ENCODE measurements at places on chromosomes 7 and 10. TPM values are rescaled to one million over a fixed set of nuclear protein-coding genes. Genes with fewer than 3 reads are reported as not detected.

OR2A42 gene
- not detected for total RNA-seq

SPDYE1 gene
- total RNA-seq = 0.09 TPM

ATG9B gene
- total RNA-seq = not detected

CHN2 gene
- total RNA-seq = 24.1 TPM

OR9A2 gene
- total RNA-seq = not detected

HHEX gene
- total RNA-seq = 19.3 TPM

BZW2 gene
- 17.0 TPM for total RNA-seq

SSC4D gene
- 3.2 TPM for total RNA-seq

POLR3A gene
- 7.4 TPM for total RNA-seq

DMBT1 gene
- total RNA-seq = 24.4 TPM

PAPSS2 gene
- 42.7 TPM for total RNA-seq

PKD2L1 gene
- not detected for total RNA-seq

TSPAN33 gene
- 15.6 TPM for total RNA-seq

FBH1 gene
- total RNA-seq = 32.7 TPM

METTL2B gene
- total RNA-seq = 9.5 TPM

EPHB6 gene
- 24.2 TPM for total RNA-seq

NKX2-3 gene
- 0.83 TPM for total RNA-seq

FXYD4 gene
- not detected for total RNA-seq

MYL10 gene
- not detected for total RNA-seq

ADAM8 gene
- total RNA-seq = 2.0 TPM

GRCh38 chr7:138625084-138625848 lies 75.9 kb downstream of the SVOPL start:
- no peak for DNase-seq

GRCh38 chr10:30188101-30188500 lies 128.7 kb upstream of the JCAD start:
- DNase-seq = no peak

DNA sequence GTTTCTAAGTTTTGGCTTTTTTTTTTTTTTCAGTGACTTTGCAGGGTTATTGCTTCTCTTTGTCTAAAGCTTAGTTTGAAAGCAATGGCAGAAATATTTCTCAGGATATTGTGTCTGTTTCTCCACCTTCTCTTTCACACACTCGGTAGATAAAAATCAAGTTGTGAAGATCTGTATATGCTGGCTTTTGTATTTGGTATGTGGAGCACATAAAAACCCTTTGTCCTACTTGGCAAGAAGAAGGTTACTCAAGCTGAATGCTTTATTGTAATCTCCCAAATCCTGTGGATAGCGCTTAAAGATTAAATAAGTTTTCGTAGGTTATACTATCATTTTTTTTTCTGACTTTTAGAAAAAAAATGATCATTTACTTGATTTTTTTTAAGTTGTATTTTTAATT lies 172.4 kb downstream of the CDCA7L start:
- DNase-seq = no peak

GRCh38 chr7:44286618-44287487 lies 38.5 kb downstream of the CAMK2B start:
- no peak for DNase-seq

- DNase-seq = no peak
Measured at GRCh38 chr10:66564287-66564686, 361.5 kb upstream of the LRRTM3 start.

GRCh38 chr7:2641406-2642393 lies 9.9 kb downstream of the TTYH3 start:
- DNase-seq = peak; percentile 85

- DNase-seq = no peak
Measured at GRCh38 chr7:136588216-136588615, 280.2 kb upstream of the CHRM2 start.

DNA sequence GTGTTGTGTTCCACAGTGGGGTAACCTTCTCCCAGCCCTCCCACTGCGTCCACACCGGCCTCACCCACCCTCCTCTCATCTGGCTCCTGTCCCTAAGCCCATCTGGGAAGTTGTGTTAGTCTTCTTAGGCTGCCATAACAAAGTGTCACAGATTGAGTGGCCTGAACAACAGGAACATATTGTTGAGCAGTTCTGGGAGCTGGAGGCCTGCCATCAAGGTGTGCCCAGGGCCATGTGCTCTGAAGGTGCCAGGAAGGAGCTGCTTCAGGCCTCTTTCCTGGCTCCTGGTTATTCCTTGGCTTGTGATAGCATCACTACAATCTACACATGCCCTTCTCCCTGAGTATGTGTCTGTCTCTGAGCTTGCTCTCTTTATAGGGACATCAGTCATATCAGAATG lies 327.6 kb upstream of the COBL start:
- DNase-seq = no peak

DNA sequence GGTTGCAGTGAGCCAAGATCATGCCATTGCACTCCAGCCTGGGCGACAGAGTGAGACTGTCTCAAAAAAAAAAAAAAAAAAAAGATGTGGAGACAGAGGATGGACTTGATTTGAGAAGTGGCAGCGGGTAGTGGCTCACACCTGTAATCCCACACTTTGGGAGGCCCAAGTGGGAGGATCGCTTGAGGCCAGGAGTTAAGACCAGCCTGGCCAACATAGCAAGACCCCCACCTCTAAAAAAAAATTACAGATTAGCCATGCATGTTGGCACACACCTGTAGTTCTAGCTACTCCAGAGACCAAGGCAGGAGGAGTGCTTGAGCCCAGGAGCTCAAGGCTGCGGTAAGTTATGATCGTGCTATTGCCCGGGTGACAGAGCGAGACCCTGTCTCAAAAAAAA lies 24.3 kb upstream of the ASCC1 start:
- peak; percentile 18 for DNase-seq

- no peak for DNase-seq
Measured at GRCh38 chr7:122988333-122988732, 7.2 kb downstream of the TAS2R16 start.

DNA sequence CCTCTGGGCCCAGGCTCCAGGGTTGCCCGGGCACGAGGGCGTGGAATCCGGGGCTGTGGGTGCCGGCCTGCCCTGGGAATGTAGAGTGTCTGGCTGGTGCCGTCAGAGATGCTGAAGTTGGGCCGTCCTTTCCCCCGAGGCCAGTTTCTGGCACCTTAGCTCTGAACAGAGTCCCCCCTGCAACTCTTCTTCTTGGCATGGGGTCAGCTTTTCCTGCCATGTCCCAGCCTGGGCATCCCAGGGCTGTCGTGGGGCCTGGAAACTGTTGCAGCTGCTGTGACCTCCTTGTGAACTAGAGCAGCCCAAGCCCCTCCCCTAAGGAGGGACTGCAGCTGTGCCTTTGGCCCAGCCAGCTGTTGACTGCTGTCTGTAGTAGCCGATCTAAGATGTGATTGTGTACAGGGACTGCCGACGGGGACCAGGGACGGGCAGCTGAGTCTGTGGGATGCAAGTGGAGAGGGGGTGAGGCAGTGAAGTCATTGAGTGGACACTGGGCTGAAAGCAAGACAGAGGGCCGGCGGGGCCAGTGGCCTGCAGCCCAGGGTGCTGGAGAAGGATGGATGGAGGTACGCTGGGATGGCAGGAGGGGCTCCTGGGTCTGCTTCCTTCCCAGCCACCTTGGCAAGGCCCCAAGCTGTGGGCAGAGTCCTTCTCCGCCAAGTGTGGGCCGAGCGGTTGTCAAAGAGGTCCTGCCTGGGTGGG lies 35.8 kb downstream of the GBX1 start:
- no peak for DNase-seq

GRCh38 chr10:14185316-14186045 lies 145.2 kb downstream of the FRMD4A start:
- DNase-seq = no peak

DNA sequence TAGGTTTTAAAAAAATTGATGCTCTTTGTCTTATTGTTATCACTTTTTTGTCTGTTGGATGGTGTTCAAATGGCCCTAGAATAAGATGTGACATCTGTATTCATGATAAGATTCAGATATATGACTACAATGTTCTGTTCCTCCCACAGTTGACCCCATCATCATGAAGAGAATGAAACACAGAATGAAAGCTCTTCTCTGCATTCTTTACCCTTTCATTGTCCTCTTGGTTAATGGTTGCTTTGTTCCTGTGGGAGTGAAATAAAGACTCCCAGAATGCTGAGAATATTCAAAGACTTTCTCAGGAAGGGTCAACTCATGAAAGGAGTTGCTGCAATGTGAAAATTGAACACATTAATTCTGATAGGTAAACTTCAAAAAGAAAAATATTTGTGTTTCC lies 1015.8 kb downstream of the SORCS3 start:
- DNase-seq = no peak

- DNase-seq = no peak
Measured at GRCh38 chr7:54725255-54725654, 33.8 kb downstream of the SEC61G start.

DNA sequence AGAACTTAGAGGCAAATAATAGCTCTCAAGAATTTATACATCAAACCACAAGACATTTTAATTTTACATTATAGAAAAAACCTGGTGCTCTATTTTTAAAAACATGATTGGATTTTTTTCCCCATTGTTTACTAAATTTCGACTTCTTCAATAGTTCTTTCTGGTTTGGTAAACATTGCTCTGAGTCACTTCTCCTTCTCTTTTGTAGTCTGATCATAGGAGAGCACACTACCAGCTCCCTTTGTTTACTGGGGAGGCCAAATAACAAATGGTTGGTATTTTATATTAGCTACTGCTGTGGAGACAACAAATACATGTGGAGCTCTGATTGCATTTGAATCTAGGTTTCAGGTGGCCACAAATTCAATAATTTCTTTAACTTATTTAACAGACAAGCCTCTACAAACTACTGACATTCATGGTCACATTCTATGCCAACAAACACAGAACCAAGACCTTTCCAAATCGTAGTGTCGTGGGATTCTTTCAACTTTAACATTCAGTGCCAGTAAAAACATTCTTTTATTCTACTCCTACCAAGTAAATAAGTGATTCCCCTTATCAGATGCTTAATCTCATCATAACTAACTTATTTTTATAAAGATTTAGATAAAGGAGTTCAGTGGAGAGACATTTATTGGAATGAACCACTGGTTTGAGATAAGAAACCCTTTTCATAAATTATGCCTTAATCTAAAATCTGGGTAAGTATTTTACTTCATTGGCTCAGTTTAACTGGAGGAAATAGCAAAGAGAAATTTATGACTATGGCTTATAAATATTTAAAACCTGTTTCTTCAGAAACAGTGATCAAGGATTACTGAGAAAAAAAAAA lies 17.7 kb upstream of the FXYD4 start:
- no peak for DNase-seq

- no peak for DNase-seq
Measured at GRCh38 chr10:96321822-96322221, 17.6 kb downstream of the DNTT start.

- DNase-seq = no peak
Measured at GRCh38 chr7:158549616-158550393, 37.8 kb downstream of the PTPRN2 start.

- peak; percentile 19 for DNase-seq
Measured at GRCh38 chr10:91137822-91138221, 82.6 kb upstream of the PCGF5 start.

- DNase-seq = no peak
Measured at GRCh38 chr7:107016312-107016711, 28.2 kb upstream of the PRKAR2B start.

Data from pancreas (tissue), 10 donors.